ENCODE measurements at places on chromosomes 5 and 9.

DNA sequence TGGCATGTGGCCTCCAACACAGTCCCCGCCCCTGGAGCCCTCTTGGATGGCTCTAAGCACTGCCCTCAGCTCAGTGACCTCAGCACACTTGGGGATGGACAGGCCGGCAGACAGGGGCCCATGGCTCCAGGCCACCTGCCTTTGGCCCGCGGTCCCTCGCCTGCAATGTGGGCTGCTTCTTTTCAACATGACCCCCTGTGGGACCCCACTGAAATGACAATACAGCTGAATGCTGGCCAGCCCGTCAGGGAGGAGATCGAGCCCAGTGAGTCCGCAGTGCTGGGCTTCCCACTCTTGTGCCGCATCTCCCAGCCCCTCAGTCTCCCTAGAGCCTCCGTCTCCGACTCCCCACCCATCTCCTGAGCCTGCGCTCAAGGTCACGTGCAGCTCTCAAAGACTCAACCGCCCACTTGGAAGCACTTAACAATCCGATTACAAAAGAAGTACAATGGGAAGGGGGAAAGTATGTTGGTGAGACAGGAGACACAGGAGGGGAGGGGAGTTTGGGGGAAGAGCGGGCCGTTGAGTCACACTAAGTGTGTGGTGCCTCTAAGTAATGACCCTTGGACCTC is 238.9 kb downstream of the HSPA4 start:
- DNase-seq = no peak

GRCh38 chr5:58505971-58506640 is 14.9 kb downstream of the GAPT start:
- DNase-seq = no peak

DNA sequence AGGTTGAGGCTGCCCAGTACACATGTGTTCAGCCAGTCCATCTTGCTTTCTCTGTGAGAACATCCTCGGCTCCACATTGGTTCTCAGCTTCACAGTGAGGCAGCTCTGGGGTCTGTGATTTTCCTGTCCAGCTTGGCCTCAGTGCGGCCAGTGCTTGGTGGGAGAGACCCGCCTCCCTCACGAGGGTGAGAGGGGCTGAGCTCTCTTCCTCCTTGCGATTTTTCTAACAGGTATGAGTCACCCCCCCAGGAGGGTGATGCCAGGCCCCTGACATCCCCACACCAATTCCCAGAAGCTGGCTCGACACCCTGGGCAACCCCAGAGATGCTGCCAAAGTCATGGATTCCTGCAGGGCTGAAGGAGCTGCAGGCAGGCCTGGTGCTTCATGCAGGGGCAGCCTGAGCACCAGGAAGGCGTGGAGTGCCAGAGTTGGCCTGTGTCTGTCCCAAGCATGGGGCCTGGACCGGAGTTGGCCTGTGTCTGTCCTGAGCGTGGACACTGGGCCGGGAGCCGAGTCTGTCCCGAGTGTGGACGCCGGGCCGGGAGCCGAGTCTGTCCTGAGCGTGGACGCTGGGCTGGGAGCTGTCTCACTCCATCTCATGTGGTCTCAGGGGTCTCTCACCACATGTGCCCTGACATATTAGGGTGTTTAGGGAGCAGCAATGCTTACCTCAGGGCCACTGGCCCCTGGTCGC is 408.6 kb upstream of the IRX4 start:
- no peak for DNase-seq

GRCh38 chr9:20783057-20784038 is 99.3 kb downstream of the FOCAD start:
- DNase-seq = no peak

GRCh38 chr5:36611520-36612274 is 5.3 kb downstream of the SLC1A3 start:
- no peak for DNase-seq

DNA sequence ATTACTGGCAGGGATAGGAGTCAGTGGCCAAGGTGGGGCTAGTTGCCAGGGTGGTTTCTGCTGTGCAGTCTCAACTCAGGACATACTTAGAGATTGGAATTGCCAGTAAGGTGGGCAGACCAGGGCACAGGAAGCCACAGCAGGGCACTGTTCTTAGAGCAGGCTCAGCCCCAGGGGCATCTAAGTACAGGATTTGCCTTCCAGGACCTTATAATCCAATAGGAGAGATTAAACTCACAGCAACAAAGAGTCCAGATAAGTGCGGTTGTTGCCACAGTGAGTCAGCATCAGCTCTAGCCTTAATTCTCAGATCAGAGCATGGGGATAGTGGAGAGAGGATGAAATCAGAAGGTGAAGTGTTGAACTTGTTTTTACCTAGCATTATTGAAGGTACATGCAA is 265.8 kb upstream of the TRPC7 start:
- no peak for DNase-seq

- DNase-seq = no peak
These were observed 863.2 kb downstream of the PTPRD start for GRCh38 chr9:9749591-9749990.

- no peak for DNase-seq
These were observed 56.7 kb upstream of the NAA35 start for GRCh38 chr9:85884256-85884655.
